ACHN (cell line): ENCODE measurements at places on chromosomes 1 and 21.
A peak's percentile ranks its signal among the peaks of the same experiment; 100 is the strongest.

DNA sequence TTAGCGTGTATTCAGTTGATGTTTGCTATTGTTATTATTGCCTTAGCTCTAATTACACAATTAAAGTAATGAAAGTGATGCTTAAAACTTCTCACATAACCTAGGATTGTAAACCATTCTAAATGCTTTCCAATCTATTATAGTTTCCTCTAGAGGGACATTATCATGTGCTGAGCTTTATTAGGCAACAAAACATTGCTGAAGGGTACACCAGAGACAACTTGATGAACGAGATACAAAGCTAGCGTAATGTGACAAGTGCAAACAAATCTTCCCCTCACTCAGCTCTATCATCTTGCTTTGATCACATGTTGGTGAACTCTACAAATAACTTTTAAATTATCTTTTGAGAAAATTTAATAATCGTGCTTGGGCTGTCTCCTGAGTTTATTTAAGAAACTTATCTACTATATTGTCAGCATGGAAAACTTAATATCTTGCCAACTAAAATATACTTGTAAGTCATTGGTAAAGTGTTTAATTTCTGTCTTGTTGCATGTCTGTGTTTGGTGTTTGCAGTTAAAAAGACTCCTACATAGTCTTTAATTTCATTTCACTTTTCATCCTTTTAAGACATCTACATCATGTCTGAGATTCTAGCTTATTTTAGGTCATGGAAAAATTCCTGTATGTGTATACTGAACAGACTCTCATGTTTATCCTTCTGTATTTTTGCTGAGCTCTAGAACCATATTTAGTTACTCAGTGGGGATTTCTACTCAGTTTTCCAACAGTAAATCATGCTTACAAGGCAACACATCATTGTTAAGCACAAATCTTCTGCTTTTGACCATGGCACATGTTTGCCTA is 104.2 kb upstream of the ADAMTS5 start:
- DNase-seq: no peak

DNA sequence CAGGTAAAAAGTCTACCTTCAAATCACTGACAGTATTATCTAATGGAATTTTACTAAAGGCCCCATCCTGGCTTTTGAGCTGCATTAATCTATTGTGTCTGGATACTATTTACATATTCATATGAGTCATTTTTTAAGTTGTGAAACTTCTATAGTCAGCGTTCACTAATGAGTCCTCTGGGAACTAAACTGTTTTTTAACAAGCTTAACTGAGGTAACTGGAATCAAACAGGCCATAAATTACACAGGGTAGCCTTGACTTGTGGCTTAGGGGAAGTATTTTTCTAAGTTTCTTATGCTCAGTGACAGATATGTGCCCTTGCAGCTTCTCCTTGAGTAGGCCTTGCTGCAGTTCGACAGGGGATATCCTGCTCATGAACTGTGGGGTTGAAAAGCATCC is 68.8 kb downstream of the JMJD4 start:
- DNase-seq: no peak

DNA sequence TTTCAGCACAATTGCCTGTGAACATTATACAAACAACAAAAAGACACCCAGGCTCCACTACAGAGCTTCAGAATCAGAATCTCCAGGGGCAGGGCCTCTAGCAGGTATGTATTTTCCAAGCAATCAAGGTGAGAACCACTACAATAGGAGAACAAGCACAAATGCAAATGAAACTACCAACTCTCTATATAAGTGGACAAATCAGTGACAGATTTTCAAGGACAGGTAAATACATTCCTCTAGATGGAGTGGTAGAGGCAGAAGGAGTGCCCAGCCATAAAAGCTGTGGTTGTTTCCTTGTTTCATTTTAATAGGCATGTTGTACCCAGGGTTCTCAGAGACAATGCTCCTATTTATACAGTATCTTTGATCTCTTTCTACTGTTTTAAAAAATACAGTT is 20.1 kb upstream of the CCDC17 start:
- DNase-seq: peak; percentile 31

GRCh38 chr1:168504064-168504837 is 39.5 kb downstream of the XCL2 start:
- no peak for DNase-seq

GRCh38 chr21:29105218-29105617 is 25.2 kb upstream of the MAP3K7CL start:
- DNase-seq: peak; percentile 60

DNA sequence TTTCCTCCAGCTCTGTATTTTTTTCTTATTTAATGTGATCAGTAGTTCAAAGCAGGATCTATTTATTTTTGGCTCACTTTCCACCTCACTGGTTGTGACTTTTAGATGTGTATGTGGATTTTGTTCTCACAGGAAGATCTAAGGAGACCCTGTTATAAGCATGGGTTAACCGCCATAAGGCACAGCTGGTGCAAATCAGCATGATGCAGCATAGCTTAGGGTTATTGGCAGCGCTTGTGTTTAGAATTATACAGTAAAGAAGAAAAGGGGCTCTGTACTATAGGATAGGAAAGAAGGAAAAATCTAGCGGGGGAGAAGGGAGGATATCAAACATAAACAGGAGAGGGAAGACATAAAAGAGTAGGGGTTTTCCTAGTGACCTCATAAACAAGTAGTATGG is 26.9 kb upstream of the RGL1 start:
- no peak for DNase-seq

DNA sequence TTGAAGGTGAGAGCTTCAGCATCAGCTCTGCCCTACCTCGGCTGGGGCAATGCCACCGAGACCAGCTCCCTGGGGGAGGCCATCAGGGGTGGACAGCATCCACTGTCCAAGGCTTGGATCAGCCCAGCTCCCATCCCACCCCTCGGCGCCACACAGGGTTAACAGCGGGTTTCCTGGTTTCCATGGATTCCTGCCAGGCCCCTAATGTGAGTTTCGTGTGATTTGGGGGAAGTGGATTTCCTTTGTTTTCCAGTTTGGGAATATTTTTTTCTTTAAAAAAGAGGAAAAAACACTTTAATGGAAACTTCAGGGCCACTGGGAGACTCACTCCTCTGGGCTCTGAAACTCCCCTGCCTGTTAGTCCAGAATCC is 34.3 kb downstream of the CASZ1 start:
- DNase-seq: no peak

DNA sequence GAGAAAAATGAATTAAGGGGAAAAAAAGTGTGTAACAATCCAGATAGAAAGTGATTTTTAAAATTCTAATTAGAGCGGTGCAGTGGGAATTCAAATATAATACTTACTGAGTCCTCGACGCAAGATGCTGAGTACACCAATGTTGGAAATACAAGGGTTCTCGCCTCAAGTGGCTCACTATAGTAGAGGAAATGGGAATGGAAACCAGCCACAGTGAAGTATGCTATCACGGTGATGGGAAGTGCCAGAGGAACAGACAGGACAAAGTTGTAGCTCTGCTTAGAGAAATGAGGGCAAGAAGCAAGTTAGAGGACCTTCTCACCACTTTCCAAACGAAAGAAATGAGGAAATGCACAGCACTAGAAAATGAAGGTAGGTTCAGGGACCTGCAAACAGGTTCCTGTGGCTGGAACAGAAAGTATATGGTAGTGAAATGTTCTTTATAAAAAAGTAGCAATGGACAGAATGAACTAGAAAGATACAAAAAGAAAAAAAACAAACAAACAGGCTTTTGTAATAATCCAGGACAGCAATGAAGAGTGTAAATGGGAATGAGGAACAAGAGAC is 13.5 kb downstream of the EGLN1 start:
- DNase-seq: no peak

GRCh38 chr1:155166471-155167165 is 6.5 kb downstream of the KRTCAP2 start:
- no peak for DNase-seq

- no peak for DNase-seq
Observed at GRCh38 chr1:2543543-2544092, 12.6 kb upstream of the TNFRSF14 start.

- DNase-seq: no peak
Observed at GRCh38 chr1:76764638-76765454, 102.4 kb upstream of the ST6GALNAC5 start.

DNA sequence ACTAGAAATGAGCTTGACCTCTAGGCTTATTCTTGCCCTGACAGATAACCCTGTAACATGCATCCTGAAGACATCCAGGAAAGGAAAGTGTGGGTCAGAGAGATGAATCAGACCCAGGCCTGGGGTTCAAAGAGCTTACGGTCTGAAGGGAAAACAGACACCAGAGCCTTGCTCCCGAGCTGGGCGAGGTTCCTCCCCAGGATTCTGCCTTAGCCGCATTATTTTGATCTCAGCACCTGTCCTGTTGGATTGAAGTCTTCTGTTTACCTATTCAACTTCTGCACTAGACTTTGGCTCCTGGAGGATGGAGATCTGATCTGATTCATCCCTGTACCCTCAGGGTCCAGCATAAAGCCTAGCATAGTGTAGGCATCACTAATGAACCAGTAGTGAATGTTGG is 1.9 kb downstream of the CYP4B1 start:
- DNase-seq: no peak

GRCh38 chr1:22846458-22846857 is 126.2 kb downstream of the LACTBL1 start:
- DNase-seq: no peak

DNA sequence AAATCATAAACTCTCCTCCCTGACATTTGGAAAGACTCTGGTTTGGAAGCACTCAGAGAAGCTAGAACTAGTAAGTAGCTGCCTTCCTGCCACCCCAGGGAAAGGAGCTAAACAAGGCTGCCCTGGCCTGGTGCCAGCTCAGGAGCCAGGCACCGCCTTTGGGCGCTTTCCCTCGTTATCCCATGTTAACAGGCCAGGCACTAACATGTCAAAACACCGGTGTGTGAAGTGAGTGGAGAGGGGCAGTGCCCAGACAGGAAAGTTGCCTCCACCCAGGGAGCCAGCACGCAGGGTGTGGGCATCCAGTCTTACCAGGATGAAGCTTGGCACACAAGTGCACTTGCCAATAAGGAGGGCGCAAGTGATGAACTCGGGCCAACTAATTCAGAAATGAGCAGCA is 346.8 kb downstream of the RRAGC start:
- DNase-seq: no peak

DNA sequence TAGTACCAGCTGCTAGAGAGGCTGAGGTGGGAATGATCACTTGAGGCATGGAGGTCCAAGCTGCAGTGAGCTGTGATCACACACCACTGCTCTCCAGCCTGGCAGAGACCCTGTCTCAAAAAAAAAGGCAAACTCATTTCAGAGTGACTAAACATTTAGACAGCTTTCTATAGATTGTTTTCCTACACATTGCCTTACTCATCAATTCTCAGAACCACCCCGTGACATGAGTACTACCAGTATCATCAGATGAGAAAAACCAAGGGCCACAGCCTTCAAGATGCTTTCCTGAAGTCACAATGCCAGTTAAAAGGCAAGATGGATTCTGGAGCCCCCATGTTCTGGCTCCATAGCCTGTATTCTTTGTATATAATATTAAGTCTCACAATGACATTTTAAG is 22.4 kb upstream of the SMPDL3B start:
- DNase-seq: no peak

- no peak for DNase-seq
Observed at GRCh38 chr1:228162286-228163006, 3.2 kb upstream of the IBA57 start.

DNA sequence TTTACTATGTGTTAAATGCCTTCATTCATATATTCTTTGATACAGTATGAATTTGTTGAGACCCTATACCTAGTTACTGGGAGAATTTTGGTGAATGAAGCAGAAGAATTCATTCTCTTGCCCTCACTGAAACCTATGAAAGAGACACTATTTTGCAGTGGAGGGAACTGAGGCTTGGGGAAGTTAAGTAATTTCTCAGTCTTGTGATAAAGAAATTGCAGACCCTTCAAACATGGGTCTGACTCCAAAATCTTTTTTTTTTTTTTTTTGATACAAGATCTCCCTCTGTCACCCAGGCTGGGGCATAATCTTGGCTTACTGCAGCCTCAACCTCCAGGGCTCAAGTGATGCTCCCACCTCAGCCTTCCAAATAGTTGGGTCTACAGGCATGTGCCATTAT is 132.1 kb downstream of the DNM3 start:
- DNase-seq: no peak

DNA sequence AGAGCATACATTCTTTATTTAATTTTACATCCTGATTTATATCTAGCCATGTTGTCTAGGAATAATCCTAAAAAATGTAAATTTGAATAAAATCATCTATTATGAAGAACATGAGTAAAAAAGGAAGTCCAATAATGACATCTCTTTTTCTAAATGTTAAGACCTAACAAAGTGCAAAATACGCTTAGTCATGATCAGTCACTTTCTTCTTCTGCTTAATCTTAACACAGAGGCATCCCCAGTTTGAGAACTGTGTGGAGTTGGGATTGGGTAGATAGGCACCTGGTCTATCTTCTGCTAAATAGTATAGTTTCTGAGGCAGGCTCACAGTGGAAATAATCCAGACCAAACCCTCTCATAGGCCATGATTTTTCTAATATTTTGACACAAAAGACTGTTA is 311.7 kb upstream of the LRRC7 start:
- no peak for DNase-seq

- peak; percentile 24 for DNase-seq
Observed at GRCh38 chr1:30966690-30967369, 58.3 kb upstream of the SDC3 start.

- DNase-seq: no peak
Observed at GRCh38 chr1:20237646-20238045, 51.3 kb upstream of the PLA2G2C start.

- no peak for DNase-seq
Observed at GRCh38 chr1:145778146-145778540, 45.8 kb downstream of the RNF115 start.

DNA sequence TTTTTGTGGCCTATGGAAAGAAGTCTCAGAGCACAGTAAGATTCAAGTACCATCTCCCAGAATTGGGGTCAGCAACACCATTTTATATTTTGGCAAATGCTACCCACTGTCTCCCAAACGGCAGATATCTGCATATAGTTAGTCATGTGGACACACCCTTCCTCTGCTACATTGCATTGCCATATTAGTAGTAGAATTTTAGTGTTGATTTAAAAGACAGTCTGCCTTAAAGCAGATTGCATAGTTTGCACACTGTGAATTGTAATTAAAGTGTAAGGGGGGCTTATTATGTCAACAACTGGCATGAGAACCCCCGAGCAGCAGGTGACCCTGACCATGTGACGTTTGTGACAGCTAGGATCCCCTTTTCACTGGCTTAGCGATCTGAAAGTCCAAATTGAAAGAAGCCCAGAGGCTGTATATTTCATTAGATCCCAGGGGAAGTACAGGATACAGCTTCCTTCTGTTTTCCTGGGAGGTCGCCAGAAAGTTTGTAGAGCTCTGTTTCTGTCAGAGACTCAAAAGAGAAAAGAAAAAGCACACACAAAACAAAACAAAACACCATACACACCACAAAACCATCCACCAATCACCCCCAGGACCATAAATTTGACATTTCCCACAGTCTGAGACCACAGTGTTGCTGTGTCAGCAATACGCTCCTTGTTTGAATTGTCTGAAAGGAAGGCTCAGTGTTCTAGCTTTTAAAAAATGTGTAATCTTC is 172.4 kb downstream of the NFIA start:
- DNase-seq: no peak
